ENCODE measurements at places on chromosomes 1 and 21.

- DNase-seq, result no peak
These were observed 103.3 kb upstream of the SLC45A1 start for GRCh38 chr1:8214501-8215173.

DNA sequence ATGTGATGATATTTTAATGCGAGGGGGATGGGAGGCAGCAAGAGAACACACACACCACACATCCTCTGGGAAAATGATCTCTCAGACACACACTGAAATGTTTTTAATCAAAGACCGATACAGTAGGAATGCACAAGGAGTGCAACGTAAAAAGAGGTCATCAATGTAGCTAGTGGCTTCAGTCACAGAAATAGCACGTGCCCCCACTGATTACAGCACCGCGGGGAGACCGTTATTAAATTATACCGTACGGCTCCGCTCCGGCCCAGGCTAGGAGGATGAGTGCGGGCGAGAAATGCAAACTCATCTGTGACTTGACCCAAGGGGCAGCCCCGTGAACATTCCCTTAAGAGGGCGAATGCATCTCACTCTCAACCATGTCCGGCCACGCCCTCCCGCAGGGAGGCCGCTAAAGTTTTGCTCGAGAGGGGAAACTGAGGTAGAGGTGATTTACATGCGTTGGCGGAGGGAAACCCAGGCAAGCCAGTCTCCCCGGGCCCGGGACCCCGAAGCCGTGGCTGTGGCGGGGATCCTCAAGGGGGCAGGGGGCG is 552 bp downstream of the UBR4 start:
- peak; percentile 56 for DNase-seq

DNA sequence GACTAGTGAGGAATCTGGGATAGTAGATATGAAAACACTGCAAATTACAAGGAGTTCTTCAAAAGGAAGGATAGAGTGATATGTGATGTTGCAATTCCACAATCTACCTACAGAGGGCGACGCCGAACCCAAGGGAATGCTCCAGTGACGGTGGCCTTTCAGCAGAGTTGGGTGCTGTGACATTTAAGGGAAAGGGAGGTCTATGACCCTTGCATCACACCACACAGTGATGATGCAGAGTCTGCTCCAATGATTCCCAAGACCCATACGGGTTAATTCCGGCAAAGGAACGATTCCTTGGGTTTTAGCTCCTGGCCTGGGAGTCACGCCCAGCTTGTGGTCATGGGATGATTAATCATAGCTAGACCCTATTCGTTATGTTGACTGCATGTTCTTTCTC is 123.0 kb upstream of the IGSF21 start:
- peak; percentile 53 for DNase-seq

GRCh38 chr21:46078978-46079351 is 18.9 kb upstream of the COL6A2 start:
- no peak for DNase-seq

- no peak for DNase-seq
These were observed 17.2 kb upstream of the C8A start for GRCh38 chr1:56837244-56837939.

- no peak for DNase-seq
These were observed 22.2 kb downstream of the DESI2 start for GRCh38 chr1:244675167-244675566.

- DNase-seq, result no peak
These were observed 125.5 kb upstream of the HNRNPU start for GRCh38 chr1:244989813-244990212.
